ENCODE measurements at places on chromosomes 11 and 22.

DNA sequence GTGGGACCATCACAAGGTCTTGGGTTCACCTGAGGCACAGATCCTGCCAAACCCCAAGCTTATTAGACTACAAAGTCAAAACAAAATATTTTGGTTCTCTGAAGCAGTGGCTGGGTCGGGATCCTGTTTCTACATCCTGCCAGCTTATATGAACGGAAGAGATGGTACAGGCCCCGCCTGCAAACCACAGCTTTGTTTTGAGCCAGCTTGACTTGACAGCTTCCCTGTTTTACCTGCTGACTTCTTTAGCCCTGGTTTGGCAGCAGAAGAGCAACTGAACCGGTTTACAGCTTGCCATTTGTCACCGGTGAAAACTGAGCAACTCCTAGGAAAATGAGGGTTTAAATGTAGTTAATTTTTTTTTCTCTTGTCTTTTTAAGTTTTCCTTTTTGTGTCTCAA, 11.4 kb downstream of the PACS1 start:
- DNase-seq, result no peak

DNA sequence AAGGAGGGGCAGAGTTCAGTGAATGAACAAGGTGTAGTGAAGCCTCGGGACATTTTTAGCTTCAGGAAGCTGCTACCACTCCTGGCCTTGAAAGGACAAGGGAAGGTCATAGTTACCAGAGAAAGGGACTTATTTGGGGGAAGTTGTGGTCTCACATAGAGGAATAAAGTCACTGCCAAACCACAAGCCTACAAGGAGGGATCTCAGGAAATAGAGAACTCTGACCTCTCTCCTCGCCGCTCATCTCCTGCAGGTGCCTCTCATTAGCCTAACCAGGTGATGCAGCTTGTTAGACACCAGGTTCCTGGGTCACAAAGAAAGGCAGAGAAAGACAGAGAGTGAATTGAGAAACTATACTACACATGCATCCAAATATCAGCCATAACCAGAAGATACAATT, 14.3 kb upstream of the TOLLIP start:
- DNase-seq, result no peak

DNA sequence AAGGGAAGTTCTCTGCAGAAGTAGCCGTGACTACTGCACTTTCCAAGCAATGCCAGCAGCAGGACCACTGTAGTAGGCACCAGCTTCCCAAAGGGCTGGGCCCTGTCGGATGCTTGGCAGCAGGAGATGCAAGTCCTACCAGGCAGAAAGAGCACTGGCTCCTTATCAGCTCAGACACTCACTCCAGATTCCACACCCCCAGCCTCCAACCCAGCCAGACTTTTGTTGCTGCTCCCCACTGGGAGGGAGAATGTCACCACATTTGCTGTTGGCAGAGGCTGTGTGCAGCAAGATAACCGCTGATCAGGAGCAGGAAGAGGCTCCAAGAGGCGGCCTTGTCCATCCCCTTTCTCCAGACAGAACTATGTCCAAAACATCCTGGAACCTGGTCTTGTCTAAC, 118.7 kb downstream of the C11orf58 start:
- no peak for DNase-seq

GRCh38 chr11:67435727-67436458, 1.6 kb downstream of the PTPRCAP start:
- DNase-seq, result no peak

DNA sequence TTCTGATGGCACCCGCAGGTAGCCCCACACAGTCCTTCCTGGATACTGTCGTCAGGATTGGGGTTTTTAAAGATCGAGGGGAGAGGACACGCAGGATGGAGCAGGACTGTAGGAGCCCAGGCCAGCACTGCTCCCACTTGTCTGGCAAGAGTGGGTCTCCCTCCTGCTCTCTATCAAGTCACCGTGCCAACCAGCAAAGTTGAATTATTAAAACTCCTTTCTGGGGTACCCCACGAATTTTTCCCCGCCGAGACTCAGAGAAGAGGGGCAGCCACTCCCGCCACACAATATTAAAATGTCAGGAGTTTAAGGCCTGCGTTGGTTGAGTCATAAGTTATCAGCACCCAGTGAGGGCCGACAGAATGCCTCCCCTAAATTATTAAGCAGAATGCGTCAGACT, 10.1 kb downstream of the LMO1 start:
- no peak for DNase-seq
